Caki2 (cell line): ENCODE measurements at places on chromosomes 5 and 9.

DNA sequence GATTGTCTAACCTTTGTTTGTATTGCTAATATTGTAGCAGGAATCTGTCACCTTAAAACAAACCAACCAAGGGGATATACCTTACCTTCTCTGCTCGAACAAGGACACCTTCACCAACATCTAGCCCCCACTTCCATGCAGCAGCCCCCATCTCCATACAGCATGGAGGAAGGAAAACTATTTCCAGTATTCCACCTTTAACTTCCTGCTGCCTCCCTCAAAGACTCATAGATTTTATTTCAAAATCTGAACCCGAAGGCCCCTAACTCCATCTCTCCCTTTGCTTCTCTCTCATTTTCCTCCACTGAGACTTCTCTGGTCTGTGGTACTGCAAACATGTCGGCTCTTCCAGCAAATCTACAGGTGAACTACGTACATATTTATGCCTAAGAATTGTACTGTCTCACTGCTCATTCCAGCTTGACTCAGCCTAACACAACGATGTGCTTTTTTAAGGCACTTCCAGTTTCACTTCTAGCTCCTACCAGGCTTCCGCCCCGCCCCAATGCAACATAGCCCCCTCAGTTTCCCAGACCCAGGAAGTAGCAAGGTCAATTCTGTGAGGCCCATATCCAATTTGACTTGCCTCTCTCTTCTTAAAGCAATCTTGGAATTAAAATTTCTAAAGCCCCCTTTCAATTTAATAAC is 70.7 kb upstream of the RNF38 start:
- no peak for DNase-seq

DNA sequence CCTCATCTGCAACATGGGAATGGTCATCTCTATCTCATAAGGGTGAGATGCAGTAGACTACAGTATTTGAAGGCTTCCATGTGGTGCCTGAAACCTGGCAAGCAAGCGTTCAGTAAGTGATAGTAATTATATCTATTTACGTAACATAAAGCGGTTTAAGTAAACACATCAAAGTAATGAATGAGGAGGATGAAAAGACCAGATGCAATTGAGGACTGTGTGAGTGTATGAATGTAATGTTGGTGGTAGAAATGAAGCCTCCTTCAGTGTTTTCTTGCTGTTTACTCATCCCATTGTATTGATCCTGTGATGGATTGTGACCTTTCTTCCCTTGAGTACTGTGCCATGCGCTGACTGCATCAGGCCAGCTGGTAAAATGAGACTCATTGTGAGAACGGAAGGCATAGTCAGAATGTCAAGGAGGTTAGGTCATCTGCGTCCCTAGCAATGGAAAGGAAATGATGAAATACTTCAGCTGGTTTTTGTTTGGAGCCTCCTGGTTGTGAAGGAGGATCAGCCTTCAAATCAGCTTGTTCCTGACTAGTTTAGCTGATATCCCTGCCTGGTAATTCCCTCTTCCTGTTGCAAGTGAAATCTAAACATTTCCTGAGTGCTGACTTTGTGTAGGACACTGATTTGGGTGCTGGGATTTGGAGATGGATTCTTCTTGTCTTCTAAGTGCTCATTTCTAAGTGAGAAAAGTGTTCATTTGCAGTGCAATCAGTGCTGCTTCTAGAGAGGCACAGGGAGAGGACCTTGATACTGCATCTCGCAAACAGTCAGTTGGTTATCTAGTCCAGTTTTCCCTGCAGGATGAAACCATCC is 35.6 kb downstream of the TNFSF8 start:
- DNase-seq, result peak; percentile 45

DNA sequence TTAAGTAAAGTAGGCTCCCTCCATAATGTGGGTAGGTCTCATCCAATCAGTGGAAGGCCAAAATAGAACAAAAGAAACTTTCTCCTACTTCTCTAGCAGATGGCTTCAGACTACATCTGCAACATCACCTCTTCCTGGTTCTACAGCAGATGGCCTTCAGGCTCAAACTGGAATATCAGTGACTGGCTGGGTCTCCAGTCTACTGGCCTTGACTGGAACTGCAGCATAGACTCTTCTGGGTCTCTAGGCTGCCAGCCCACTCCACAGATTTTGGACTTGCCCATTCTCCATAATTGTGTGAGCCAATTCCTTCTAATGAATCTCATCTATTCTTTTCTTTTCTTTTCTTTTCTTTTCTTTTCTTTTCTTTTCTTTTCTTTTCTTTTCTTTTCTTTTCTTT is 64.8 kb downstream of the ACER2 start:
- DNase-seq, result no peak

GRCh38 chr9:633461-633860 is 208.0 kb upstream of the DMRT1 start:
- DNase-seq, result no peak

- DNase-seq, result no peak
Observed at GRCh38 chr5:114369680-114370417, 8.0 kb downstream of the KCNN2 start.

DNA sequence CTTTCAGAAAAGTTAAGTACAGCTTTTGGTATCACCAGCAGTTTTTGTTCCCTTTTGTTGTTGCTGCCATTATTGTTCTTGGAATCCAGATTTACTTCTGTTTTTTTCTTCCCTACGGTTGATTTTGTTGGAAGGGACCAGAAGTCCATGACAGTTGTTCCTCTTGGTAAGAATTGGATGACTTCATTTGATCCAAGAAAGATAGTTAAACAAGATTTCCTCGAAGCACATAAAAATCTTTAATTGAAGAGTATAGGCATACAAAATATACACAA is 65.4 kb downstream of the CDC42SE2 start:
- no peak for DNase-seq

GRCh38 chr9:113530022-113530635 is 66.6 kb downstream of the RGS3 start:
- no peak for DNase-seq

DNA sequence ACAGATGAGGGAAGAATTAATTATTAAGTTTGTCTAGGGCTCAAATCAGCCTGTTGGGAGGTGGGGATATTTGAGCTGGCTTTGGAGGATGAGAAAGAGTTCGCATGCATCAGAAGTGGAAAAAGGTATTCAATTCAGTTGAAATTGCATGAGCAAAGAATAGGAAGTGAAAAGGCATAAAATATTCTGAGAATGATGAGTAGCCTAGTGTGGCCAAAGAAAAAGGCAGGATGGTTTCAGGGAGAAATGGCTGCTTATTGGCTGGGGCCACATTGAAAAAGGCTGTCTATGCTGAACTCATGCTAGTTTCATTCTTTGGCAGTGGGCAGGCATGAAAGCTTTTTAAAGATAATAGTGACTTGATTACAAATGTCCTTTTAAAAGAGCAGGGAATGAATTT is 235.4 kb upstream of the RIOK2 start:
- DNase-seq, result no peak

- no peak for DNase-seq
Observed at GRCh38 chr5:96978812-96979449, 43.1 kb downstream of the LNPEP start.

DNA sequence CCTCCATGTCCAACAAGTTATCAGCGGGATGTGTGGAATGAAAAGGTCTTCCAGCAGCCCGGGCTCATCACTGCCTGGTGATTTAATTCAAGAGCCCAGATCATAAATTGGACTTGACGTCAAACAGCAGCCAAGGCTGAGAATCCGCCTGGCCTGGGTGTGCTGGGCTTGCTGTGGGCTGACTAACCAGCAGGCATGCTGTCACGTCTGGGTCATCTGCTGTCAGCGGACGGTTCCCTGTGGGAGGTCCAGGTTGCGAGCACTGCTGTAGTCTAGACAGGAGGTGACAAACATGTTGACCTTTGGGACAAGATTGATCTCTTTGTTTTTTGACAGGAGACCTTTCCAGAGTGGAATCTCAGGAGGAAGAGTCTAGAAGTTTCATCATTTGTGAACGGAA is 289.7 kb downstream of the OSTF1 start:
- no peak for DNase-seq

DNA sequence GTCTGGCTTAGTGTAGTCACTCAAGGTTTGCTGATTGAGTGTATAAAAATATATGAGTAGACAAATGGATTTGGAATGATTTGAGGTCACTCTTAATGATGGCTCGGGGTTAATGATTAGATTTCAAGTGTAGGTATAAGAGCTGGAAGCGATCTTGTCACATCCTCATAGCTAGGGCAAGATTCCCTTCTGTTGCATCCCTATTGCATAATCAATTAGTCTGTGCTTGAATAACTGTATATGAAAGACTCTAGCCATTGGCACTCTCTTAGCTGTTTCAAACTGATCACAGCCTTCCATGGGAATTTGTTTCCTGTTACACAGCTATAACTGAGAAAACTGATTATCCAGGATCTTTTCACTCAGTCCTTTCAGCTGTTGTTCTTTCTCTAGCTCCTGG is 811.6 kb downstream of the TLE4 start:
- no peak for DNase-seq

DNA sequence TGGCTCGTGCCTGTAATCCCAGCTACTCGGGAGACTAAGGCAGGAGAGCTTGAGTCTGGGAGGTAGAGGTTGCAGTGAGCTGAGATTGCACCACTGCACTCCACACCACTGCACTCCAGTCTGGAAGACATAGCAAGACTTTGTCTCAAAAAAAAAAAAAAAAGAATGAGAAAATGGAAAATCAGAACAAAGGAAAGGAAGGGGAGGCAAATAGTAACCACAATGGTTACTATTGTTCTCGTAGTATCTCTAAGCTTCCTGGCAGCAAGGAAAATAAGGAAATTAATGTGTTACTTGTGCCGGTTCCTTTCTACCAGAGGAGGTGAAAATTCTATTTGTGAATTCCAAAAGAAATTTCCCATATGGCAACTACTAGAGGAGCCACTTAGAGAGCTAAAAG is 48.5 kb upstream of the BNC2 start:
- DNase-seq, result no peak
